ENCODE measurements at places on chromosomes 3 and 15.

DNA sequence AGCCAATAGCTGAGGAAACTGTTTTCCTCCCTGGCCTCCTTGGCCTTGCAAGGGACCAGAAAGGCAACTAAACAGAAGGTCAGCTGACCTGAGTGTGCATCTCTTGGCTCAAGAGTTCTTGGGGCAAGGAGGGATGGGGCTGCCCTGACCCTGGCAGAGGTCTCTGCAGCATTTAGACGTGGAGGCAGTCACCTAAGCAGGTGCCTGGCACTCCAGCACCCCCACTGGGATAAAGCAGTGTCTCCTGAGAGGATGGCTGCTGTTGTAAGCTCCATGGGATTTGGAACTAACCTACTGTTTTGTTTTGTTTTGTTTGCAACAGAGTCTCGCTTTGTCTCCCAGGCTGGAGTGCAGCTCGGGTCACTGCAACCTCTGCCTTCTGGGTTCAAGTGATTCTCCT lies 185.2 kb downstream of the TBC1D2B start:
- DNase-seq, result no peak

- DNase-seq, result peak; percentile 70
Measured at GRCh38 chr3:21390856-21391255, 360.2 kb downstream of the ZNF385D start.

DNA sequence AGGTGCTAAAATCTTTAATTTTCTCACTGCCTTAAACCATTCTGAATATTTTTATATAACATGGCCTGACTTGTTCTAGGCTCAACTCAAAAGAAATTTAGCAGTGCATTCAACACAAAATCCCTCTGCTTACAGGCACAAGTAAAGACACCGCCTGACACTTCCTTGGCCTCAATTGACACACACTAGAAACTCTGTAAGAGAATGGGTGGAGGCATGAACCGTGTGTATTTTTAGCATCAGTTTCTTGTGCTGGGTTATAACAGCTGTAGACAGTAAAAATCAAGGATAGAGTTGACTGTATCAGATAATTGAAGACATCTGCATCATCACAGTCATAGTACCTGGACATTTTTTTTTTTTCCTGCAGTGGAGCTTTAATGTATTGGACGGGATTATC lies 54.3 kb downstream of the SLC9A9 start:
- DNase-seq, result no peak

DNA sequence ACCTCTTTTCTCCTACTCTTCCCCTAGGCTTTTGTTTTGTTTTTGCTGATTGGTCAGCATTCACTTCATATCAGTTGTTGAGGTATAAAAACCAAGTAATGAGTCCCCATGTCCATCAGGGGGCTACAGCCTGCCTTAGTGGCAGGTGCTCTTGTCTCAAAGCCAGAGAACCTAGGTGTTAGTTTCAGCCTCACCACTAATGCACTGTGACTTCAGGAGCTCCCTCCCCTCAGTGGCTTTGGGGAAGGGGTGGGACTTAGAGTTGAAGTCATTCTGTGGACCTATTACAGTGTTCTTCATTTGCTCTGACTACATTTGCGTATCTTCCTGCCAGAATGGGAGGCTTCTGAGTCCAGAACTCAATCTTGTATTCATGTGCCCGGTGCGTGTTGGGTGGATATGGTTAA lies 41.6 kb downstream of the NR2C2 start:
- DNase-seq, result no peak

DNA sequence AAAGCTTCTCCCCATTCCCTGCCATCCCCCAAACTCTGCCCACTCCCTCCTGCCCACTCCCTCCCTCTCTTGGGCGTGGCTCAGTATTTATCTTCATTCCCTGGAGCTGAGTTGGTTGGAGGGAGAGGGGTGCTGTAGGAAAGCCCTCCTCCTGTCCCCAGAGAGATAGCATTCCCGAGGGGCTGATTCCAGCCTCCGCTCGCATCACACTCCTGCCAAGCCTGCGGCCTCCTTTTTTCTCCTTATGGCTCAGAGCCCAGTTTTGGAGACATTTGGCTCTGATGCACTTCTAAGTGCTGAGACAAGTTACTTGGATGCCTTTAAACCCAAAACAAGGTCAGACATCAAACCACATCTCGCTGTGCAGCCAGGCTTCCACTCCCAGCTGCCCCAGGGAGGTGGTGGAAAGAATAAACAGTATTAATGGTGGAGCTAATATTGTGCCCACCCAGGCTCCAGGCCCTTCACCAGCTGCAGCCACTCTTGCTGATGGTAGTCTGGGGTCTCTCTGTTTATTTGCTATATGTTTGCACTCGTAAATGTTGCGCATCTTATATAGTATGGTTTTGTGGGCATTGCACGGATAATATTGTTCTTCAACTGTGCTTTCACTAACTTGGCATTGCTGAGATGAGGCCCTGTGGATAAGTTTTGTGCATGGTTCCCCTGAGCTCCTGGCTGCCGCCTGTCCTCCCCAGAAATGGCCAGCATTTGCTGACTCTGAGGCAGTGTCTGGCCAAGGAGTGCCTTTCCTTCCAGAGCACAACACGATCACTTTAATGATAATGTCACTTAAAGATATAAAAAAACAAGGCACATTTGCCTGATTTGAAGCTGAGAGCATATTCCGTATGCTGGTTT lies 157.2 kb downstream of the LRRC28 start:
- peak; percentile 70 for DNase-seq

DNA sequence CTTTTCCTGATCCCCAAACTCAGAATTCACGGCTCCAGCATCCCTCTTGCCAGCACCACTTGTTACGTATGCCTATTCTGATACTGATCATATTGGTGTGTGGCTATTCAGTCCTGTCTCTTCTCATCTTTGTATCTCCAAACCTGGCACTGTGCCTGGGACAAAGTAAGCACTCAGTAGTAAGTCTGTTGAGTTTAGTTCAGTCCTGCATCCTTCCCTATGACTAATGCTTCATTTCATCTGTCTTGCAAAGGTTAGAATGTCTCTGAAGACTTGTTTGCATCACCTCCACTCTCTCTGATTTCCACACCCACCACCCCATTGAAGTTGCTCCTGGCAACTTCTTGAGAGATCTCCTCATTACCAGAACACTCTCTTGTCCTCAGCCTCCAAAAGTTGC lies 80.3 kb downstream of the HMG20A start:
- DNase-seq, result peak; percentile 59

DNA sequence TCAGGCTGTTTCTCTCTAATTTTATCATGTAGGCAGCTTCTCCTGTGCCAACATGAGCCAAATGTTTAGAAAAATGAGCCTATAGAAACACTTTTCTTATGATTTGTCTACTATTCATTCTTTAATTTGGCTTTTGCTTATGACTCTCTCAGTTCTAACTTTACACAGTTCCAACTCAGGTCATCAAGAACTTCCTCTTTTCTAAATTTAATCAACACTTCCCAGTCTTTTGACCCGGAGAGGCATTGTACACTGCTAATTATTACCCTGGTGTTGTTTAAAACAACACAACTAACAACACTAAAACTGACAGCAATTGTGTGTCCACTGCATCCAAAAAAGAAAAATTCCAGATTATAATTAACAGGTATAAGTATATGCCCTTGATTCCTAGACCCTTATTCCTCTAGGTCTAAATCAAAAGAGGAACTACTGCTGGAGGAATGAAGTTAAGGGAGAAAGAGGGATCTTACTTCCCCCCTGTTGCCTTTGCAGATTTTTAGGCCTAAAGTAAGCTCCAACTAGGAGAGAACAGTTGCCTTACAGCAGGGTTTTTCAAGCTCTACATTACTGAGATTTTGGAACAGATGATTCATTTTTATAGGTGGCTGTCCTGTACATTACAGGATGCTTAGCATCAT lies 332.2 kb upstream of the GOLIM4 start:
- DNase-seq, result no peak

DNA sequence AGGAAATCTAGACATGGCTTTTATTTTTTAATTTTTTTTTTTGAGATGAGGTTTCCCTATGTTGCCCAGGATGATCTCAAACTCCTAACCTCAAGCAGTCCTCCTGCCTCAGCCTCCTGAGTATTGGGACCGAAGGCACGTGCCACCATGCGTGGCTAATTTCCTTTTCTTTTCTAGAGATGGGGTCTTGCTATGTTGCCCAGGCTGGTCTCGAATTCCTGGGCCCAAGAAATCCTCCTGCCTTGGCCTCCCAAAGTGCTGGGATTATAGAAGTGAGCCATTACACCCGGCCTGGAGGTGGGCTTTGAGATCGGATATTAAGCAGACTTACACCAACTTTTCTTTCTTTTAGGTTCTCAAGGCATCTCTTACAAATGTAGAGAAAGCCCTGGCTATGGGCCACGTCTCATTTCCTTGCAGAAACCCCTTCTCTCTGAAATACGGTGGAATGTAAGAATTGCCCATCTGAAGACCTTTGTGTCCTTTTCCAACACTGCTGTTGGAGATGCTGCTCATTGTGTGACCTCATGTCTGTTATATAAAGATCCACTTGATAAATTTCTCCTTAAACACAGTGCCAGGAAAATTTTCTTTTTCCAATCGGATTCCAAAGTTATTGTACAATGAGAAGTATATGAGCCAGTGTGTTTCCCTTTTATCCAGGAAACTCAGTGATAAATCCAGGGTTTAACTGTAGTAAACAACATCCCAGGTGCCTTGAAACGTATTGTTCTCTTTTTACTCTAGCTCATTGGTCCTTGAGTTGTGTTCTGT lies 36.8 kb upstream of the CFAP161 start:
- DNase-seq, result no peak

- no peak for DNase-seq
Measured at GRCh38 chr15:96177279-96177678, 153.2 kb upstream of the NR2F2 start.

DNA sequence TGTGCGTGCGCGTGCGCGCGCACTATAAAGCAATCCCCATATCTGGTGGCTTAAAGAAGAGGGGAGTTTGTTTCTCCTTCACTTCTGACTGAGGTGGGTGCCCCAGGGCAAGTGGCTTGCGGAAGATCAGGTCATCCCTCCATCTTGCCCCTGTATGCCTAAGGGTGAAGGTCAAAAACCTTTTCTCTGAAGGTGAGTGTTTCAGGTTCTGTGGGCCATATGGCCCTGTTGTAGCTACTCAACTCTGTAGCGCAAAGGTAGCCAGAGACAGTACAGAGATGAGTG lies 5.5 kb downstream of the ABTB1 start:
- no peak for DNase-seq

DNA sequence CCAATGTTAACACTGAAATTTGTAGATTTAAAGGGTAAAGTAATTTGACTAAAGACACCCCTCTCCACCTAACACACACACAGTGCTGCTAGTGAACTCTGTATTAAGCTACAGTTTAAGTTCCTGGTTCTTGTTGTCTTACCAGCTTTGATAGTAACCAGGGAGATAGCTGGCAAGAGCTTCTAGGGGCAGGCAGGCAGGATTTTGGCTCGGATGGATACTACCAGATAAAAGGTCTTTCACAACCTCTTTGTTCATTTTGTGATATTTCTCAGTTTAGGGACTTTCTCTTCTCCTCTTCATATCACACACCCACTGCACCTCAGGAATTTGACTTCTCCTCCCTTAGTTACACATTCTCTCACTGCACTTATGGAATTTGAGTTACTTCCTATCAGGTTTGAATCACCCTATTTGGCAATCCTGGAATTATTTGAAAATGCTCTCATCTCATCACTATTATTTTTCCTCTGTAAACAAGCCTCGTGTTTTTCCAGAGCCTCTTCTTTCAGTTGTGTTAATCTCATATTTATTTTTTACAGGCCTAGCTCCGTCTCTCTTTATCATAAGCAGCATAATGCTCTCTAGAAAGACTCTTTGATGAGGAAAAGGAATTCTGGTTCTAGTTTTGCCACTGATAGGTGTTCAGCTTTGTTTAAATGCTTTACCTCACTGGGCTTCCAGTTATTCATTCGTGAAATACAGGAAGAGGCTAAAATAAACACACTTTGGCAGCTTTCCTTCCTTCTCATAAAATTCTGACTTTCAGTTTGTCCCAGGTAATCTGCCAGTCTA lies 23.0 kb upstream of the CLDN1 start:
- DNase-seq, result peak; percentile 87

GRCh38 chr15:91067036-91067435 lies 33.0 kb upstream of the SV2B start:
- peak; percentile 14 for DNase-seq
